ENCODE measurements at places on chromosomes 6 and 20.
A peak's percentile ranks its signal among the peaks of the same experiment; 100 is the strongest.

DNA sequence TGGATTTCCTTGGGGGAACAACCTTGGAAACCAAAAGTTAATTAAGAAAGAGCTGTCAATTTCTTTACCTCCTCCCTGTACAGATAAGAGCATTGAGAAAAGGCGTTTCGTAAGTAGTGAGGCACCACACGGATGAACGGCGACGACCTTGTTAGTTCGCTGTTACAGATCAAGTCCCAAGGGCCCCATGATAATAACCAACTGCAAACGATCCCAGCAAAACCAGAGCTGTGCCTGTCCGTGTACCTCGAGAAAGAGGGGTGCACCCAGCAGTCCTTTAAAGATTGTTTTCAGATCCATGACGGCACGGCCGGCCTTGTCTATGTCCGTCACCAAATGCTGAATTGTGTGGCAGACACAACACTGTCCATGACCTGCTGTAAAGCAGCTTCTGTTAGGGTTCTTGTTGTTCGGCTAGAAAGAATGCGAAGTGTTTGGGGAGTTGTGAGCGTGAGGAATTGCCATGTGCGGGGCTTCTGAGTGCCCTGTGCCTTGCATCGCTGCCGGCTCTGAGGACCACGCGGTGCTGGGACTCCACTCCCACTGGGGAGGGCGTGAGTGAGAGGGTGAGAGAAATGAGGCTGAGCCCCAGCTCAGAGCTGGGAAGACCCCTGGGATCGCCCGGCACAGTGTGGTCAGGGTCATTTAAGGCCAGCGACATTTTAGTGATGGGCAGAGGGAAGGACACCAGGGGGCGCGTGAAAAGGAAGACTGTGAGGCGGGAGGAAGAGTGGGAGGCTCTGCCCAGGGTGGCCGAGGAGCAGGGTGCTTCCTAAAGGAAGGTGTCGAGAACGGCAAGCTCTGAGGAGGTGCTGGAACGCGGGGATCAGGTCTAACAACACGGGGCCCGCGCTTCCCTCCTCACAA, 136.8 kb upstream of the RPS6KA2 start:
- DNase-seq = no peak

GRCh38 chr20:56451056-56451765, 17.2 kb upstream of the RTF2 start:
- DNase-seq = no peak

- peak; percentile 26 for DNase-seq
These were observed 952 bp upstream of the BRPF3 start for GRCh38 chr6:36195471-36196112.

DNA sequence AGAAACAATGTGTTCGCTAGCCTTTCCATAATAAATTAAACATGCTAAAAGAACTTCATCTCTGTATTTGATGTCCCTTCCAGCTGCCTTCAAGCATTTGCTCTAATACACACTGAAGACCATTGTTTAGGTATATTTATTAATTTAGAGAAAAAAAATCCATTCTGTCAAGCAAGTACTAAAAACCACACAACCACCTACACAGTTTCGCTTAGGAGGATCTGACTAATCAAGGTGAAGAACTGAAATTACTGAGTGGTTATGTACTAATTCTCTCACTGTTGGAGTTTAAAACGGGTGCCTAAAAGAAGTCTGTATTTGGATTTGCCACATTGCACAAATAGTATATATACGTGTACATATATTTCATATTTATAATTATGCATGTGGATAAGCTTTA, 58.9 kb downstream of the GMDS start:
- no peak for DNase-seq

GRCh38 chr6:51968265-51968664, 119.1 kb downstream of the PKHD1 start:
- DNase-seq = peak; percentile 19

DNA sequence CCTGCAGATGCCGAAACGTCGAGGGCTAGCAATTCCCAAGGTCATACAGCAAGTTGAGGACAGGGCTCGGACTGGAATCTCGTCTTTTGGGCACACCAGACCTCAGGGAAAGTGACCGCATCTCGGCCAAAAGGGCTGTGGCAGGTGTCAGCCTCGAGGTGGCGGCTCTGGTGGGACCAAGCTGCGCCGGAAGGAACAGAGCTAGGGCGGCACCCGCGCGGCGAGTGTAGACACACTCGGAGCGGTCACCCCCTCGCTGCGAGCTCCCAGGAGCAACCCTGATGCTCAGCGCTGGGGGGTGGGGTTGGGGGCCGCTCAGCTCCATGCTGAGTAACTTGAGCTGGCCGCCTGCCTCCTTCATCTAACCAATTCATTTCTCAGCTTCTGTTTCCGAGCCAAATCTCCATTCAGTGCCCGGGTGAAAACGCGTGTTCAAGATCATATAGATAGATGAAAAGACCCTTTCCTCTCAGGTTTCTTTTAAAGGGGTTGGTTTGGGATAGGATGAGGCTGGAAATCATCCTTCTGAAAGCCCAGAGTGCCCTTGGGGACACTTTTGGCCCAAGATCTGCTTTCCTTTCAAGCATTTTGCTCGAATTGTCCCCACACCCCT, 2.2 kb upstream of the TUBB2B start:
- peak; percentile 70 for DNase-seq

DNA sequence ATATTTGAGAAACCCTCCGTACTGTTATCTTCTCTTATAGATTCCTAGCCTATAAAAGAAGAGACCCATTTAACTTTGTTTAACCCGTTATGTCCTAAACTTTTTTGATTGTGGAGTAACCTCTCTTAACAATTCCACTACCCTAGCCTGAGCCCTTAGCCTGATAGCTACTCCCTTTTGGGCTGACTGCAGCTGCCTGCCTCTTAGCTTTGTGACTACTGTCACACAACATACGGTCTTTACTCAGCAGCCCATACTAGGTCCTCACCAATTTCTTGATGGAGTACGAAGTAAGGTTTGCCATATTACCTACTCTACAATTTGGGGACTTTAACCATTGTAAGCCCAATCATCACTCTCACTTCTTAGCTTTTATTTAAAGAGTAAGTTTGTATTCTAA, 72.7 kb downstream of the QRSL1 start:
- DNase-seq = peak; percentile 70

GRCh38 chr6:111959766-111960165, 86.5 kb upstream of the FYN start:
- no peak for DNase-seq

GRCh38 chr6:40398034-40398691, 189.0 kb downstream of the LRFN2 start:
- DNase-seq = no peak

GRCh38 chr6:76072562-76072961, at the start of gene IMPG1:
Gene IMPG1 (minus strand): TSS chr6:76072662. CDS start chr6:76072488, 174 bp downstream.
- DNase-seq = no peak

- DNase-seq = no peak
These were observed 25.0 kb downstream of the CRYBG1 start for GRCh38 chr6:106385530-106385929.

- DNase-seq = no peak
These were observed 119.2 kb downstream of the SYCP2 start for GRCh38 chr20:59813948-59814839.

DNA sequence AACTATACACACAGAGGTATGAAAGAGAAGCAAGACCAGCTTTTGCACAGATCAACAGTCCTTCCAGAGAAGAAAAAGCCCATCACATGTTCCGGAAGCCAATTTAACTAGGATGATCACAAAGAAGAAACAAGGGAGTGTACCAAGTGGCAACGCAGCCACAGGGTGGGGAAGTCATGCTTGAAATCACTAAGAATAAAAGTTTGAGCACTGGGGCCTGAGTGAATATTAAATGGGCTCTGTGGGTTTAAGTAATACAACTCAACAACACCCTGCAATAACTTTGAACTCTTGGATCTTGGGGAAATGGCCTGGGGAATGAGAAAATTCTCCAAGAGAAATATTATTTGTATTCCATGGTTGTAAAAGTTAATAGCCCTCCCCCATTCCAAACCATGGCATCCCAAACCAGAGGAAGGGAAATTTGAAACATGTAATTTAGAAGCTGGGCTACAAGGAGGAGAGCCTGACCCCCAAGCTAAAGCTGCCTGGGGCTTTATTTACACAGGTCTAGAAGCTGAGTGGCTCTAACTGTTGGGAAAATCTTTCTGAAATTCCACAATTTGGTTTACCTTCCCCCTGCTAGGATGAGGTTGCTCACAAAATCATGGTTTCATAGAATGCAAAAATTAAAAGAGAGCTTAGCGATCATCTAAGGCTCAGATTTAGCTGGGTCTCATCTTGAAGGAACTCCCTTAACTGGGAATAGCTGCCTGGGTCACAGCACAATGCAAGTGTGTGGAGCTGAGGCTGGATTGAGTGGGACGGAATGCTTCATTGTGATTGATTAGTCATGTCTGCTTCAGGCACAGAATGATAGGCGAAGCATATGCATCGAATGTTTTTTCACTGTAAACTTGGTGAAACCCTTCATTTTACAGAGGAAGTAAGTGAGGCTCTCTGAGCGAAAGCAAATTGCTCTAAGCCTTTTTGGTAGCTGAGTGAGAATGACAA, 143.6 kb downstream of the BMP7 start:
- no peak for DNase-seq

- DNase-seq = peak; percentile 70
These were observed 40.2 kb downstream of the INSM1 start for GRCh38 chr20:20407891-20408805.

GRCh38 chr20:15020845-15021244, 683.4 kb upstream of the FLRT3 start:
- no peak for DNase-seq

DNA sequence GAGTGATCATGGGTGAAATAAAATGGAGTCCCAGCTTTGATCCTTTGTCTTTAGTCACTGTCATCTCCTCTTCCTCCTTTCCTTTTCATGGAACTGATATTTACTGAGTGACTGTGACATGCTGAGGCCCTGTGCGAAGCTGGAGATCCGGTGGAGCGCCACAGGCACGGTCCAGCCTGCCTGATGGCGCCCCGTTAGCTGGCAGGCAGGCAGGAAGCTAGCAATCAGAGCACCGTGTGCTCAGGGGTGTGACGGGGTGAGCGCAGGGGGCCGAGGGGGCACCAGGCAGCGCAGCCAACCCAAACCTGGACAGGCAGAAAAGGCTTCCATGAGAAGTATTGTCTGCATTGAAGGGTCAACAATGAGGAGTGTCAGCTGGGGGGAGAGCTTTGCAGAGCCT, 100.2 kb upstream of the AKAP12 start:
- no peak for DNase-seq

- no peak for DNase-seq
These were observed 34.2 kb upstream of the GFRAL start for GRCh38 chr6:55293116-55293515.

DNA sequence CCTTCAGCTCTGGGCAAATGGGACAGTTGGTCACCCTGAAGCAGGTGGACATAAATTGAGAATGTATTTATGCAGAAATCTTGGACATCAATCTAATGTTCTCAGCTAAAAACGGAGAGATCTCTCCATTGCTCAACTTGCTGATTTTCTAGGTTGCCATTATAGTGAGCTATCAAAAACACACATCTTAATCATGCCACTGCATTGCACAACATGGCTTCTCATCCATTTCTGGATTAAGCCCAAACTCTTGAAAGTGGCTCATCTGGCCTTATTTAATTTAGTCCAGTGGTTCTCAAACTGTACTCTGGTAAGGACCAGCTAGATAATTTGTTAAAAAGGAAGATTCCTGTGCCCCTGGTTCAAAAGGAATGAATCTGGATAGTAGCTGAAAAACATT, 324.9 kb upstream of the CITED2 start:
- DNase-seq = no peak

- DNase-seq = peak; percentile 88
These were observed 73.6 kb downstream of the MDGA1 start for GRCh38 chr6:37624121-37624520.

DNA sequence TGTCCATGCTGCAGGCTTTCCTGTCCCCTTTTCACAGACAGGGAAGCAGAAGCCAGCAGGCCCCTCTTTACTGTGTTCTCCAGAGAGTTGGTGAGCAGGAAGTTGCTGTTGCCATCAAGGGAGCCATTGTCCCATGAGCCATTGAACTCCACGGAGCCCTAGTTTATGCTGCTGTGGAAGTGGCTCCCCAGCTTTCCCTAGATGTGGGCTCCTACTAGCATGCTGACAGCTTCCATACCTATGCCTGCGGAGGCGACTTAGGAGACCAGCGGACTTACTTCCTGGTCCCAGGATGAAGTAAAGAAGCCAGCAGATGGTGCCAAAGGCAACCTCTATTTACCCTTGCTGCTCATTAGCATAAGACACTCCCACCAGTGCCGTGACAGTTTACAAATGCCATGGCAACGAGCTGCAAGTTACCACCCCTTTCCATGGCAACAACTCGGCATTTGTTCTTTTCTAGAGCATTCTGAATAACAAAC, 30.8 kb upstream of the FKBP1A start:
- no peak for DNase-seq

GRCh38 chr6:170295510-170296422, 4.9 kb upstream of the DLL1 start:
- DNase-seq = peak; percentile 62

- no peak for DNase-seq
These were observed 4.4 kb downstream of the GZF1 start for GRCh38 chr20:23366384-23366783.

- no peak for DNase-seq
These were observed 67.8 kb downstream of the THBS2 start for GRCh38 chr6:169185692-169186485.

DNA sequence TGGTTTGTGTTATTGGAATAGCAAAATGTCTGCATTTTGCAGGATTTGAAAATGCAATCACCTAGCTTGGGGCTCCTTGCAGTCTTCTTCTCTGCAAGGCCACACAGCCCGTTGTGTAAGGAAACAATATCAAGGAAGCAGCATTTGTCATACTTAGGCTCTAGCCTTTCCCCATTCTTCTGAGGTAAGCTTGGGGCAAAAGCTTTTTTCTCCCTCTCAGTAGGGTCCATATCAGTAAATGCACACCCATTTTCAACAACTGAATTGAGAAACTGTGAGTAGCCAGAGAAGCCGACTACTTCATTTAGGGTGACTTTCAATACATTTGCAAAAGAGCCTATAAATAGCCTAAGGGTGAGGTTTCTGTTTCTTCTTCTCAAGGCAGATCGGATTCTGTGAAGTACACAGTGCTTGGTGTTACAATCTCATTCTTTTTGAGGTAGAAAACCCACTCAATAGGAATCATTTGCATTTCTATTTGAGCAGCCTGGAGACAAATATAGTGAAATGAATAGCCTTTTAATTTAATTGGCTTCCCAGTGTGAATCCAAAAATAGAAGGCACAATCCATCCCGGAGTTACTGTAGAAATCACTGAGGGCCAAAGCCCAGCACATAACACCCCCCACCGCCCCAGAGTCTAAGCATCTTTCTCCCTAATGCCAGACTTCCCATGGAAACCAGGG, 61.8 kb downstream of the BTBD3 start:
- no peak for DNase-seq

GRCh38 chr6:125910527-125910926, 46.0 kb upstream of the HINT3 start:
- DNase-seq = no peak
